ENCODE measurements at places on chromosomes 5 and 9.

DNA sequence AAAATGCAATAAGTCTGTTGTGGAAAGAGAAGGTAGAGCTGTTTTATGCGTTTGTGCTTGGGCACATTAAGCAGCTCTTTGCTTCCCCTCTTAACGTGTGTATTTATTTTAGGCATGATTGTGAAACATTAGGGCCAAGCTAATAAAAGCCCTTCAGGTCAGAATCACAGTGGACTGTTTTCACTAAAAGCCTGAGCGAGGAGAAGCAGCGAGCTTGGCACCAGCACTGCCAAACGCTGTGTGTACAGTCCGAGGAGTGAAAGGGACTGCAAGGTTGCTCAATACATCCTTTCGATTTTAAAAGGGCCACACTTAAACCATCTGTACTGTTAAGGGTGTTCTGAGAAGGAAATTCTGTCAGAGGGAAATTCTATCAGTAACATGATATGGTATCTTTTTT, 107.2 kb upstream of the CKMT2 start:
- DNase-seq: no peak

- DNase-seq: no peak
Measured at GRCh38 chr9:14205463-14205862, 108.5 kb downstream of the NFIB start.

GRCh38 chr9:68683433-68683832, 21.6 kb upstream of the PIP5K1B start:
- DNase-seq: no peak

- no peak for DNase-seq
Measured at GRCh38 chr5:135040034-135040332, 6.0 kb upstream of the PITX1 start.

GRCh38 chr5:35803191-35803651, 53.5 kb upstream of the IL7R start:
- no peak for DNase-seq

- no peak for DNase-seq
Measured at GRCh38 chr5:160297776-160298175, 14.6 kb downstream of the CCNJL start.

- DNase-seq: no peak
Measured at GRCh38 chr5:65760504-65761275, 38.7 kb downstream of the NLN start.

DNA sequence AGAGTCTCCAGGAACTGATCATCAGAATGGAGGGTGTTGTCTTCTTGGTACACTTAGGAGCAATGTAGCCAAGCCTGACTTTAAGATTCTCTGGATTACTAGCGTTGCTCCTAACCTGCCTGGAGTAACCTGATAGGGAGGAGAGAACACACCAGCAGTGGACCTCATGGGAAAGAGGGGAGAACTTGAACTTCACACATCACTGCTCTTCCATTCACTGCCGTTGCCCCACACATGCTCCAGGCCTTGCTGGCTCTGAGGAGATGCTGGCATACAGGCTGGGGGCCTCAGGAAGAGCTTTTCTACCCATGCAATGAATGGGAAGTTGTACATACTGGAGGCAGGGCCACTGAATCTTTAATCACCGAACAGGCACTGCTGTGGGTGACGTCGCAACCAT, 60.3 kb upstream of the ADAMTS16 start:
- DNase-seq: no peak

DNA sequence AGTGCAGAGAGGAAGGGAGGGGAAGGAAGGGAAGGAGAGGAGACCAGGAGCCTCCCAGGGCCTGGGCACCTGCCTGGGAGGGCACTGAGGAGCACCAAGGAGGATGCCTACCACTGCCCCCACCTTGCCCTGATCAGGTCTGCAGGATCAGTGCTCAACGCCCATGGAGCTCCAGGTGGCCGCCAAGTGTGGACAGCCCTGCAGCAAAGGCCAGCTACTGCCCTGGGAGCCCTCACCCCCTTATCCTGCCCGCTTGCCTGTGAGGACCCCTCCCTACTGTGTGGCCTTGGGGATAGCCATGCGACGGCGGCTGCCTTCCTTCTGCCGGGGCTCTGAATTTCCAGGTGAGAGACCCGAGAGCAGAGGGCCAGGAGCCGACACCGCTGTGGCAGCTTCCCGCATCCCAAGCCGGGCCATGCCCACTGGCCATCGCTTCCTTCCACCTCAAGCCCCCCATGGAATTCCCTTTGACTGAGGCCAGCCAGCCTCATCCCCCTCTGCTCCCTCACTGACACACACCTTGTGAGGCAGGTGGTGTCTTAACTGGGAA, 12.4 kb downstream of the ADAMTS2 start:
- DNase-seq: no peak

GRCh38 chr9:130735566-130735965, 42.0 kb downstream of the EXOSC2 start:
- no peak for DNase-seq

DNA sequence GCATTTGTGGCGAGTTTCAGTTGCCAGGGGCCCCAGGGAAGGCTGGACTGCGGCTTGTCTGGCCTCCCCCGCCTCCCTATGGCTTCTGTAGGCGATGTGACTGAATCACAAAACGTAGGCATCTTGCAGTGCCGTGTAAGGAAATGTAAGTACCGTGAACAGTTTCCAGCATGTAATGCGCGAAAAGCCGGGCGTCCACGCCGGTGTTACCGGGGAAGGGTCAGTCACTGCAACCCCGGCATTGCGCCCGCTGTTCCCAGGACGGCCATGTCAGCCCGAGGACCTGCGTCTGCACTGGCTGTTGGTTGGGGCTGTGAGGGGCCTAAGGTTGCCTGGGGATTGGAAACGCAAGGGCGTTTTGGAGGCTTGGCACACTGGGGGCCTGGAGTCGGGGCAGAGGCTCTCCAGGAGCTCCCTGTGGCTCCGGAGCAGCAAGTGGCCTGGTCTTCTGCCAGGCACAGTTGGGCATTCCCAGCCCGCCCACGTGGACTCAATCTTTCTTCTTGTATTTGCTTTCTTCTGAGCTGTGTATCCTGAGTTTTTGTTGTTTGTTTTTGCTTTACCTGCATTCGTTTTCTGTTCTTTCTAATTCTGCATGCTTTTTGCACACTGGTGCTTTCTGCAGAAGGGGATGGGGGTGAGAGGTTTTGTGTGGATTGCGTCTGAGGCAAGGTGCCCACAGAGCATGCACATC, 36.9 kb upstream of the PLEKHG4B start:
- no peak for DNase-seq

DNA sequence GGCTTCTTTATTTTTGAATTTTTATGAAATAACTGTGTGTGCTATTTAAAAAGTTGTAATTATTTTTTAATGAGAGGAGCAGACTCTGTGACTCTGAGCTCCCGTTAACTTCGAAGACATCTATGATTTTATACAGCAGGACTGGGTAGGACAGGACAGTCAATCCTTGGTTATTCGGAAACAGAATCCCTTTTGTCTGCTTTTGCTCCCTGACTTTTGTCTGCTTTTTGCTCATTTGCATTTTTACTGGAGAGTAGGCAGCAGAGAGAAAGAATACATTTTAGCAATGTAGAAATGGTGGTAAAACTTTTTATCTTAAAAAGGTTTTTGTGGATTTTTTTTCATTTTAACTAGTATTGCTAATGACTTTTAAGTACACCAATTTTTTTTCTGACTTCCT, 303.6 kb downstream of the ARHGAP26 start:
- no peak for DNase-seq

DNA sequence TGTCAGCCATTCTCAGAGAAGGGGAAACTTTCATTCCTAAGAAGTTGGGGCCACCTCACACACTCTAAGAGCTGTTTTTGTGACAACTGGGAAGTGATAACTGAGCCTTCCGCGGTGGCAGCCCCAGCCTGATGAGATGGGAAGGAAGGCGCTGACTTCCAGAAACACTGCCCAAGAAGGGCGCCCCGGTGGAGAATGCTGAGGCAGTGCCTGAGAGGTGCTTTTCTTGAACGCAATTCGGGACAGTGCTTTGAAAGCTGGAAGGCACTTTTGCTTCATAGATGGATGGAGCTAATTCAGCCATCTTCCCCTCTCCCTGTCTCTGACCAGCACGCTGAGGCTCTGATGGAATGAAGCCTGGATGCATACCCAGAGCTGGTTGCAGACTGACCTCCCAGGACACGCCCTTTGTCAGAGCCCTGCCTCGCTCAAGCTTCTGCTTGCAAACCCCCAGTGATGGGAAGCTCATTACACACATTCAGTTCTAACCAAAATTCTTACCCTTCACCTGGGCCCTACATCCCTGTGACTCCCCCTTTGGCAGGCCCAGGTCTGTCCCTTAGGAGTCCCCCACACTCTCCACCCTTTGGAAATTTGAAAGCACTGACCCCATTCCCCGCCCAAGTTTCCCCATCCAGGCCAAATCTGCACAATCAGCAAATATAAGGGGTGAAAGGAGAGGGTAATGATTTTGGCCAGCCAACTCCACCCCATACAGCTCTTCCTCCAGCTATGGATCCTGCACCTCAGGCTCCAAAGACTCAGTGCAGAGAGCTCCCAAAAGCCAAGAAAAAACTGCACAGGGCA, 66.6 kb upstream of the SLC25A51 start:
- DNase-seq: no peak

DNA sequence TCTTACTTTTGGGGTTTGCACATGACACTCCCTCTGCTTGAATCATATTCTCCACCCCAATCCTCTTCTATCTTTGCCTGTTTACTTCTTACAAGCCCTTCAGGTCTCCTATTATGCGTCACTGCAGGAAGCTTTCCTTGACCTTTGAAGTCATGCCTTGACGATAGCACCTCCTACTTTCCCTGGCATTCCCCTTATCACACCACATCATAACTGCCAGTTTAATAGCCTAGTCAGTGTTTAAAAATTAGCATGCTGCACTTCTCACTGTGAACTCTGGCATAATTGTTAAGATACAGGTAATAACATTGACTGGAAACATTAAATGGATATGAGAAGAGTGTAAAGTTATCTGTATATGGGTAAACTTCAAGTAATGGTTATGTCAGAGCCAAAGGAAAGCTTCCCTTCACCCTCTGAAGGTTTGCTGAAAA, 37.1 kb upstream of the CEP120 start:
- peak; percentile 30 for DNase-seq

DNA sequence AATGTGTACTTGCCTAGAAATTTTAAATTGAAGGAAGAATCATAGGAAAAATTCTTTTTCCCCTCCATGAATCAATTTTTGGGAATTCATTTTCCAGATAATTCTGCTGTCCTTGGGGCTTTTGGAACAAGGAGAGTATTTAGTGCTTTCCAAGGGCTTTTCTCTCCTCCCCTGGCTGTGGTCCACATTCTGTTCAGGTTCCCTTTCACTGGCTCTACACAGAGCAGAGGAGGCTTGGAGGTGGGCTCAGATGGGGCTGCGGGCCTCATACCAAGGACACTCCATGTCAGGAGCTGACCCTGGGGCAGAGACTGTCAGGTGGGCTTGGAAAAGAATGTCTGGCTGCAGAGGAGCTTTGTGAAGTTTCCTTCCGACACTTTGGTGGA, 128.1 kb downstream of the GADD45G start:
- no peak for DNase-seq

DNA sequence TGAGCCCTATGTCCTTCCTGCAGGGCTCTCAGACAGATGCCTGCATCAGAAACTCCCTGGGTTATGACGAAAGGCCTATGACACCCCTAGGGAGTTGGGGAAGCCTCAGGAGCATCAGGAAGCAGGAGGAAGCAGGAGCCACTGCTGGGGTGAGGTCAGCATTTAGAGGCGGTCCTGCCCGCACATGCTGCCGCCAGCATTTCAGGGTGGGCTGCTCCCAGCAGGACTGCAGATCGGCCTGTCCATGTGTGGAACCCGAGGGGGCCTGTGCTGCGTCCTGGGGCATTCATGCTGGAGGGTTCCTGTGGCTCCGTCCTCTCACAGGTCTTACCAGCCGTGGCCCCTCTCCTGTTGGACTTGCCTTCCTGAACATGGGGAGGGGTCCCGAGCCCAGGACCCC, 6.9 kb downstream of the NKD2 start:
- no peak for DNase-seq

GRCh38 chr5:154844809-154845208, 5.6 kb downstream of the FAXDC2 start:
- no peak for DNase-seq

DNA sequence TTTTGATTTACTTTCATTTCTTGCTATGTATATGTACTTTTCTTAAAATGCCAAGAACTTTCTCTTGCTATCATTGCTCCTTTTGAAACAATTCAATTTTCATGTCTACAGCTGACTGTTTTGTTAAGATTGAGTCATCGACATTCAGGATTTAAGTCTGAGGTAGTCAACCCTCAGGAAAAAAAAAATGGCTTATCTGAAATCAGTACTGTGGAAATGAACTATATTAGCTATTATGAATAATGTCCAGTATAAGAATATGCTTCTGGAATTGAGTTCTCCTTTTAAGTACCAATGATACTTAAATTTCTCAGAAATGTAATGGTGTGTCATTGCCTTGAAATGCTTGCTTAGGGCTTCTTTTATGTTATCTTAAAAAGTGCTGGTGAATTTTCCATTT, 37.9 kb downstream of the TNFAIP8 start:
- DNase-seq: no peak

- DNase-seq: no peak
Measured at GRCh38 chr5:158814521-158814920, 285.2 kb downstream of the EBF1 start.

- no peak for DNase-seq
Measured at GRCh38 chr9:69044240-69045219, 9.0 kb downstream of the FXN start.

DNA sequence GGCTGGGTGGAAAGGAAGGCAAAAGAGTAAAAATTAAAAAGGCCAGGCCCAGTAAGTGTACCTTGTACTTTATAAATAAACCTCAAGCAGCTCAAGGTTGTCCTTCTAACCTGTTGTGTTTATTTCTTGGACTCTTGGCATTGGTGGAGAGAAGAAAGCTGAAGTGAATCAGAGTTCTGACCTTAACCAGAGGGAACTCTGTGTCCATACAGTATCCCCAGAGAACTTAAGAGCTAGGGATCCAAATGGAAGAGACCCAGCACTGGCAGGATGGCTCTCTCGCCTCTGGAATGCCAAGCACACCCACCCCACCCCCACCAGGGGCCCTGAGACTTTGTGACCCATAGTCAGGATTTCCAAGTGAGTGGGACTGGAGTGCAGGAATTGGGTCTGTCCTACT, 14.2 kb downstream of the NUDT2 start:
- DNase-seq: no peak

DNA sequence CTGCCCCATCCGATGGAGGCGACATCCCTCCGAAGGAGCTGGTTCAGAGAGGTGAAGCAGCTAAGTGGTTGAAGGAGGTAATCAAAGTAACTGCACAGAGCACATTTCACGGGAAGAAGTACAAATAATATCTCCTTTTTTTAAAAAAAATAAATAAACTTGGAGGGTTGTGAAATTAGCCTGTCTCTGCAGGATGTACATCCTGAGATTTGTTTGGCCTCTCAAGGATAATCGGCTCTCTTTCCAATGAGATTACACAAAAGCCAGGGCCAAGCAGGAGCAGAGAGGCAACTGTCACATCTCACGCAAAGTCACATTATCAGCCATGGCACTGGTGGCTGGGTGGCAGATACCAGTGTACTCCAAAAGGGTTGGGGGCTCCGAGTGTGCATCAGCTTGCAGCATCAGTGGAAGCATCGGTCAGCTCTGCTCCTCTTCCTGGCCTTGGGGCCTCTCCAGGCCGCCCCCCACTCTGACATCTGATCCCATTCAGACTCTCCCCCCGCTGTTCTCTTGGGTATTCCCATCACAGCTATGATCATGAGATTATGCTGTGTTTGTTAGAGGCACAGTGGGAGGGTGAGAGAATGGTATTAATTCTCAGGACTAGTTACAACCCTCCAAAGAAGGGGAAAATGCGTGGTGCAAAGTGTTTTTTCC, 109.9 kb downstream of the UGCG start:
- no peak for DNase-seq
